ENCODE measurements at places on chromosomes 3 and 15.

DNA sequence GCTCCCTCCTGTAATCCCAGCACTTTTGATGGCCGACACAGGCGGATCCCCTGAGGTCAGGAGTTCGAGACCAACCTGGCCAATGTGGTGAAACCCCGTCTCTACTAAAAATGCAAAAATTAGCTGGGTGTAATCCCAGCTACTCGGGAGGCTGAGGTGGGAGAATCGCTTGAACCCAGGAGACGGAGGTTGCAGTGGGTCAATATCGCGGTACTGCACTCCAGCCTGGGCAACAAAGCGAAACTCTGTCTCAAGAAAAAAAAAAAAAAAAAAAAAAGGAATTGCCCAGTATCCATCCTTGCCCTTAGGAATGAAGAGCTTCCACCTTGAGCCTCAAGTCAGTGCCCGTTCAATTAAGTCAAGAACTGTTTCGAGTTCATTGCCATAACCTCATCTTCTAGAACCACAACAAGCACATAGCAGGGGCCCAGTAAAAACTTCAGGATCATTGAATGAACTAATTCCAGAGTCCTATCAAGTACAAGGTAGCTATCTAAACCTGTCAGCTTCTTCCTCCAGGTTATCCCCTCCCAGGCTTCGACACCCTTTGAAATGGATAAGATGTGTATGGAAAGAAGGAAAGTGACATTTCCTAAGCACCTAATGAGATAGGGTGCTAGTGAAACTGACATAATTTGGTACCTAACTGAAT lies 826 bp downstream of the DBR1 start:
- no peak for DNase-seq

- DNase-seq: no peak
Measured at GRCh38 chr15:71271327-71271726, 156.1 kb downstream of the THSD4 start.

- DNase-seq: no peak
Measured at GRCh38 chr3:55860049-55860721, 373.1 kb upstream of the WNT5A start.

DNA sequence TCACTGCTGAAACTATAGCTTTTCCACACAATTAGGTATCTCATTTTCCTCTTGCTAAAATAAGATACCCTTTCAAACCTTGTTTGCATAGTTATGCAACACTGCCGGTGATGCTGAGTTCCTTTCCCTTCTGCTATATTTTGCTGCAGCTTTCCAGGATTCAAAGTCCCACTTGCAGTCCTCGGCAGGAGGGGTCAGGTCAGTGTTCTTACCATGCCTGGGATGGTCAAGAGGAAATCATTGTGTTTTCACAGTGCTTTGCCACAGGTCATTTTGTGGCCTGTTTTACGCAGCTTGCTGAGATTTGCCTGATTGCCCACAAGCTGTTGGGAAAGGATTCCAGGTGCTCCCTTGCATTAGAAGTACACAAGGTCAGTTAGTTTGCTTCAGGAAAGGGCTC lies 156.9 kb downstream of the B3GALNT1 start:
- DNase-seq: no peak

GRCh38 chr3:157948605-157949383 lies 157.4 kb downstream of the SHOX2 start:
- no peak for DNase-seq

DNA sequence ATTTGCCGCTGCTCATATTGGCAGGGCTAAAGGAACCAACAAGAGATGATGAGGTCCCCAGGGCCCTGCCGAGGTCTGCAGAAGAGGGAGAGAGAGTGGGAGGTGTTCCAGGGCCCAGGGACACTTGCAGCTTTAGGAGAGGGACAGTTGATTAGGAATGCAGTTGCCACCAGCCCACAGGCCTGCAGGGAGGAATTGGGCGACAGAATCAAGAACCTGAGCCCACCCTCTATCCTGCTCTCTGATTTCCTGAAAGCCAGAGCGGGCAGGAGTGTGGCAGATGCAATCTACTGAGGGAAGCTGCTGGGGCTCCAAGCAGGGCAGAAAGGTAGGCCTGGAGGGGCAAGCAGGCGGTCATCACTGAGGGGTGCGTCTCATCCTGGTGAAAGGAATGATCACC lies 12.1 kb upstream of the PRR23E start:
- no peak for DNase-seq

DNA sequence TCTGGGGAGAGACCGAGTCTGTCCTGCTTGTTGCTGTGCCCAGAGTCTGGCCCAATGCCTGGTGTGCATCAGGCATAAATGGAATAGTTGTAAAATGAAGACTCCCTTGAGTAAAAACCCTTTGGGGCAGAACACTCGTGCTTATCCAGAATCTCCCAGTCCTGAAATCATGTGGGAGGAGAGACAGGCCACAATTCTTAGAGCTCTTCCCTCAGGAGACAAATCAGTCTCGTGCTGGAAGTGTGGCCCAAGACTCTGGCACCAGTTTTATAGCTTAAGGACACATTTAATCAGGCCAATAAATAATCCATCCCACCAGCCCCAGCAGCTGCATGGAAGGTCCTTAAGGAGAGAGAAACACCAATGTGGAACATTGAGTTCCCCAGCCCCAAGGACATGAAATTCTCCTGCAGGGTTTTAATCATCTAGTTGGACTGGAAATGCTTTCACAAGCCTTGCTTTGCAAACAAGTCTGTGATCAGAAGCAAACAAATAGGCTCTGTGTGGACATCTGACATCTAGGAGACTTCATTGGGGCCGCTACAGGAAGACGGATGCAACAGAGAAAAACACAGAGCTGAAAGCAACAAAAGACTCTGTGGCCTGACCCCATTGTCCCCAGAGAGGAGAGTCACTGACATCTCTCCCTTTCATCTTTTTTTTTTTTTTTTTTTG lies 70.4 kb downstream of the LSM3 start:
- peak; percentile 32 for DNase-seq

DNA sequence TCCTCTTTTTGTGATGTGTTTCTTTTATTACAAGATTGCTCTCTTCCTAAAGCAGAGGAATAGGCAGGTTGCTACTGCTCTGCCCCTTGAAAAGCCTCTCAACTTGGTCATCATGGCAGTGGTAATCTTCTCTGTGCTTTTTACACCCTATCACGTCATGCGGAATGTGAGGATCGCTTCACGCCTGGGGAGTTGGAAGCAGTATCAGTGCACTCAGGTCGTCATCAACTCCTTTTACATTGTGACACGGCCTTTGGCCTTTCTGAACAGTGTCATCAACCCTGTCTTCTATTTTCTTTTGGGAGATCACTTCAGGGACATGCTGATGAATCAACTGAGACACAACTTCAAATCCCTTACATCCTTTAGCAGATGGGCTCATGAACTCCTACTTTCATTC lies 7.7 kb downstream of the SUCNR1 start:
- DNase-seq: no peak

DNA sequence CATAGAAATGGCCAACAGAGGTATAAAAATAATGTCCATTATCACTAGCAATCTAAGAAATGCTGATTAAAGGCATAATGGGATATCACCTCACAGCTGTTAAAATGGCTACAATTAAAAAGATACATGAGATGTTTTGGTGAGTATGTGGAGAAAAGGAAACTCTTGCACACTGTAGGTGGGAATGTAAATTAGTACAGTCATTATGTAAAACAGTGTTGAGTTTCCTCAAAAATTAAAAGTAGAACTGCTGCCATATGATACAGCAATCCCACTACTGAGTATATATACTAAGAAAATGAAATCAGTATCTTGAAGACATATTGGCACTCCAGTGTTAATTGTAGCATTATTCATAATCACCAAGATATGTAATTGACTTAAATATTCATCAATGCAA lies 982.2 kb upstream of the EPHA6 start:
- DNase-seq: no peak

DNA sequence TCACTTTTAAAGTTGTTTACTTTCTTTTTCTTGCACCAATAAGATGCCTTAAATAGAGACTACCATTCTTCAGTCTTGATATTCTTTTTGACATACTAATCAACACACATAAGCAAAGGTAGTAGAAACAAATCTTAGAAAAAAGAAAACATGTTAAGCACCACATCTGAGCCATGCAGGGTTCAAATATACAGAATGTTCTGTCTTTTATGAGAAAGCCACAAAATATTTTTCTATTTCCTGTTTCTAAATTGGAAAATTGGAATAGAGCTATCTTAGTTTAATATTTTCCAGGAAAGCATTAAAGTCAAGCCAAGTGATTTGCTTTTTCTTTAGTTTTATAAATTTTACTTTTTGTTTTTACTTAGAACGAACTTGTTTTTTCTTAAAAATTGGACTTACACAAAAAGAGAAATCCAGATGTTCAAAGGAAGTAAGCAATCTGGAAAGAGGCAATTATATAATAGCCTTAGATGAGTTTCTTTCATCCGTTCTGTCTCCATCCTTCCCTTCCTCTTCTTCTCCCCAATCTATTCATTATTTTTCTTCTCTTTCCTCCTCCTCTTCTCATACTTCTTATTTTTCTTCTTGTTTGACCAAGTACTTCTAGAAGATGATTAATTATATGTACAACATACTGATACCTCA lies 731.7 kb downstream of the SQOR start:
- no peak for DNase-seq

DNA sequence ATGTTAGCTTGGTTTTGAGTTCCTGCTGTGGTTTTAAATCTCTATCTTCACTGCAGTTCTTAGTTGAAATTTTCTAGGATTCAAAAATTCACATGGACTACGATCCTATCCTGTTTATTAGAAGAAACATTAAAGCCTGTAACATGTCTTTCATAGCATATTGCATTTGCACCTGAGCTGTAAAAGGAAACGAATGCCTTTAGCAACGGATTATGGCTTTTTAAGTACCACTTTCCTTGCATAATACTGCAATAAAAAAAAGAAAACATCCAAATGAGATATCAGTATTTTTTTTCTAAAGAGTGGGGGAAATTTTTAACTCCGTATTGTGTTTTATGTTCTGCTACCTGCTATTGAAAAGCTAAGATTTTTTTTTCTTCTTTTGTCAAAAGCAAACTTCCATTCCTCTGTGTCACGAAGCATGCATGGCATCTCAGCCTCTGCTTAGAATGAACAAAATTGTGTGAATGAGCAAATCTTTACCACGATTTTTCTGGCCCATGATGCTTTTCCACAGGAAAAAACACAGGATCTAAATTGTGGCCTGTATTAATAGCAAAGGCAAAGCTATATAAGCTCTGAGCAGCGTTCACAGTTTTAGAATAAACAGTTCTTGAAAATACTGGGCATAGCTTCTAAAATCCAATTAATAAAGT lies 110.0 kb upstream of the CDIN1 start:
- DNase-seq: no peak

DNA sequence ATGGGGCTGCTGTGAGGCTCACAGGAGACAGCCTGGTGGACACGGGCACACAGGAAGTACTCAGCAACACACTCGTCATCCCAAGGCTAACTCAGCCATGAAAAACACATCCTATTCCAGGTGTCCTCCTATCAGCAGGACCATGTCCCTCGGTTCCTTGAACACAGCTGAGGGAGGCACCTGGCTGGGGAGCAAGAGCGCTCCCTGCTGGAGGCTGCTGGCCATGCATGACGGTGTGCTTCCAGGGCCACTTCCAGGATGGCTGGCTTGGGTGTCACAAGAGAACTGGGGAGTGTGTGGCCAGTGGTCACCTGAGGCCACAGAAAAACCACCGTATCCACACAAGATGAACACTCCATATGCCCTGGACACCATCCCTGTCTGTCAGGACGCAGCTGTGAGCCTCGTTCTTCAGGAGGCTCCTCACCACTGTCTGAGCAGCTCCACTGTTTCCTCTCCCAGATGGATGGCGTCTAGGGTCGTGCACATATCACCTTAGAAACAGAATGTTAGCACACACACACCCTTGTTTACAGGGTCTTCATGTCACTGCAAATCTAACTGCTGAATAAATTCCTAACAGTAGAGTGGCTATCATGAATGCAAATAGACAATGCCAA lies 31.0 kb downstream of the POC1A start:
- peak; percentile 78 for DNase-seq

DNA sequence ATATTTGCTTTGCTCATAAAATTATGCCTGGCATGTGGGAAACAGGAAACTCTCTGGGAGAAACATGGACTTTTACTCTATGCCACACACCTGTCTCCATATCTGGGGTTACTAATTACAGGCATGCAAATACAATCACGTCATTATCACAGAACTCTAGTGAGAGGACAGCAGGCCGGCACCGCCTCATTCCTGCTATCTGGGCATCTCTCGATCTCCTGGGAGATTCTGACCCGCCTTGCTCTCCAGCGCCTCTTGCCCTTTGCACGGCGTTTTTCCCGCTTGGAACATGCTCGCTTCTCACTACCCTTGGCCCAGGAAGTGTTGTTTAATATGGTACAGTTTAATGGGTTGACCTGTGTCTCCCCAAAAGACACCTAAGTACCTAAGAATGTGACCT lies 45.4 kb upstream of the PARL start:
- no peak for DNase-seq

GRCh38 chr3:13686367-13687160 lies 137.6 kb downstream of the FBLN2 start:
- no peak for DNase-seq

DNA sequence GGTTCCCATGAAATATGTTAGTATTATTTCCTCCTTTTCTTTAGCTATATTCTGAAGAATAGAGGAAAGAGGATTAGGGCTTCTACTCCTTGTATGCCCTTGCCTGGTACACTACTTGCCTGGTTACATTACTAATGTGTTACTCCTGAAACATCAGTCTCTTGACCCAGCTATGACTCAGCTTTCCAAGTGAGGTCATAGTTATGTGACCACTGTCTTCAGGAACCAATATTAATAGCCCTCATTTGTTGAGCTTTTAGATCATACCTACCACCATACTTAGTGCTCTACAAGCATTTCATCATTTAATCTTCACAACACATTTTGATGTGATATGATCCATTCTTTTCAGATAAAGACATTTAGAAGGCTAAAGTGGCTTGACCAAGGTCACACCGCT lies 60.3 kb downstream of the CMSS1 start:
- DNase-seq: no peak

GRCh38 chr15:94460624-94461023 lies 229.3 kb downstream of the MCTP2 start:
- DNase-seq: no peak

DNA sequence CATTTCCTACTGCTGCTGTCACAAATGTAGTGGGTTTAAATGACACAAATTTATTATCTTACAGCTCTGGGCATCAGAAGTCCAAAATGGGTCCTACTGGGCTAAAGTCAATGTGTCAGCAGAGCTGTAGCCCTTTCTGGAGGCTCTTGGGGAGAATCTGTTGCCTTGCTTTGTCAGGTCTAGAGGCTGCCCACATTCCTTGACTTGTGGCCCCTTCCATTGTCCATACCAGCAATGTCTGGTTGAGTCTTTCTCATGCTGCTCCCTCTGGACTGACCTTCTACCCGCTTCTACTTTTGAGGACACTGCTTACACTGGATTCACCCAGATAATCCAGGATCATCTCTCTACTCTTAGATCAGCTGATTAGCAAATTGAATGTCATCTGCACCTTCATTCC lies 3.0 kb downstream of the IL12A start:
- no peak for DNase-seq

GRCh38 chr15:66838671-66839239 lies 136.7 kb downstream of the SMAD6 start:
- DNase-seq: peak; percentile 17

- no peak for DNase-seq
Measured at GRCh38 chr15:72068856-72069255, 49.1 kb downstream of the MYO9A start.

GRCh38 chr3:43810797-43811196 lies 120.1 kb downstream of the ABHD5 start:
- DNase-seq: no peak

All from COLO829 (cell line).